ENCODE measurements at places on chromosomes 2 and 18.

- DNase-seq = no peak
Observed at GRCh38 chr2:66581339-66582103, 146.6 kb downstream of the MEIS1 start.

DNA sequence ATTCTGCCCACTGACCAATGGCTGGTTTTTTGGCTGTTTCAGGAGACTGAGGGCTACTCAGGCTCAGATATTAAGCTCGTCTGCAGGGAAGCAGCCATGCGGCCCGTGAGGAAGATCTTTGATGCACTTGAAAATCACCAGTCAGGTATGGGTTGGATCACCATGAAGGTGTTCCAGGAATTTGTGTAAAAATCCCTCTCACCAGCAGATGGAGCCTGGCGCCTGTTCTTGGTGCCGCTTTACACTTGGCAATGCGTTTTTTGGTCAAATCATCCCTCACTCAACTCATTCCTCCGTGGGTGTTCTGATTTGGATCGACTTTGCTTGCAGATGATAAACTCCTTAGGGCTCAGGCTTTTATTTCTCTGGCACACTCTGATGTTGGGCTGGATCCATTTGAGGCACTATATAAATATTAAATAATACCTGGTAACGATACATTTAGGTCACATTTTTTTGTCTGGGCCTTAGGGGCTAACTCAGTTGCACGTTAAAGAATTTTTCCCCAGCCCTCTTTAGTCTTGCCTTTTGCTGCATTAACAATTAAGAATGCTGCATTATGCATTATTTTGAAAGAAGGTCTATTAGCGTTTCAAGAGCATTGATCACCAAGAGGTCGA lies 50.0 kb downstream of the HDHD2 start:
- DNase-seq = peak; percentile 62

- no peak for DNase-seq
Observed at GRCh38 chr2:167336213-167336612, 447.9 kb downstream of the XIRP2 start.

DNA sequence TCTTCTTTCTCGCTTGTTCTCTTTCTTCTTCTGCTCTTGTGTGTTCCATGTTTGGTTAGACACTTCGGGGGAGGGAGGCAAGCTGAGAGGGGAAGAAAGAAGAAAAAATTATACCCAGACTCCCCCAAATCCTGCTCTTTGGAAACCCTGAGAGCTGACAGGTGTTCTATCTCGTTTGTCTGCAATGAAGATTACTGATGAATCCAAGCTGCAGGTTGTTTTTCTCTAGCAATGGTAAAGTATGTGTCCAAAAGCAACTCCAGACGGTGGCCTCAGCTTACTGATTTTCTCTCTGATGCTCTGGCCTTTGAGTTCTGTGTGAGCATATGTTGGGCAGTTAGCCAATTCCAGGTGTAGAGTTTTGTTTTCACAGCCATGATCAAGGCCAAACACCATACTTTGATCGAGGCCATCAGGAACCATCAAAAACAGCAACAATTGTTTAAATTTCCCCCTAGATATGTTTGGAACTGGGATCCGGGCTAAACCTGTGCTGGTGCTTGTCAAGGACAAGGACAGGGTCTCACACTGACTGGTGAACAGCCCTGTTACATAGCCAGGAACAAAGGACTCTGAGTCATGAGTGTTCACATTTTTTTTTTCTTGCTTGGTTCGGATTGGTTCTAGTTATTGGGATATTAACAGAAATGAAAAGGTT lies 142.0 kb downstream of the PRKCE start:
- no peak for DNase-seq

- no peak for DNase-seq
Observed at GRCh38 chr2:192960945-192961344, 766.2 kb upstream of the TMEFF2 start.

GRCh38 chr2:136377423-136378382 lies 259.8 kb upstream of the CXCR4 start:
- no peak for DNase-seq

GRCh38 chr18:46754661-46755292 lies 2.1 kb downstream of the ST8SIA5 start:
- DNase-seq = no peak

DNA sequence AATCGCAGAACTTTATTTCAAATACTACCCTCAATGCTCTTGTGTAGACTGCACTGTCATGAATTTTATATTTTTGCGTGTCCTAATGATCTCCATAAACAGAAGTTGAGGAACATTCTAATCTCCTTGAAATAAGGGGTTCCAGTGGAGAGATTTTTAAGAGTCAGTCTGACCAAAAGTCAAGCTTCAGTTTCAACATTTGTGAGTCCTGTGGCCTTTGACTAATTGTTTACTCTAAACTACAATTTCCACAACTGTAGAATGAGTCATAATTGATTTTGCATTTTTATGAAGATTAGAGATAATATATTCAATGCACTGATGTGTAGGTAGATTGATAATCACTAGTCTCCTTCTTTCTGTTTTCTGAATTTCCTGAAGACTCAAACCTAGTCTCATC lies 720.3 kb upstream of the ID2 start:
- DNase-seq = no peak

DNA sequence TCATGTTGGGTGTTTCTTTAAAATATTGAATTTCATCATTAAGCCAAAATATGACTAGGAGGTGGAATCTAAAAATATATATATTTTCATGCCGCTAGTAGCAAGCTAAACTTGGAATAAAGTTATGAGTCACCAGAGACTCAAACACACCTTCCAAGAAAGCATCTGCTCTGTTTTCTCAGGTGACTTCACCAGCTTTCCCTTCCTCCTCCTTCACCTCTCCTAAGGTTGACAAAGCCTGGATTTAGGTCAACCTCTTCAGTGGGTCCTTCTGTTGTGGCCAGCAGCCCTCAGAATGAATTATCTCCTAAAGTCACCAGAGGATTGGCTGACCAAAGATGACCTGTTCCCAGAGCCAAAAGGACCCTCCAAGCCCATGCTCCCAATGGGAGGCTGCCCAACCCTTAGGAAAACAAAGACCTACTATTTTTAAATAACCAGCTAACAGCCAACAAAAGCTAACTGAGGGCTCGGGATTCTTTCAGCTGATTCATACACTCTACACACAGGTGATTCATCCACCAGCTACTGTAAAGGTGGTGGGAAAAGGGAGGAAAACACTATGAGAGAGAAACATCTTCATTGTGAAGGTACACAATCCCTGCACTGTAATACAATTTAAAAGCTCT lies 113.9 kb downstream of the MYO5B start:
- DNase-seq = no peak

- DNase-seq = no peak
Observed at GRCh38 chr2:176206682-176207081, 18.2 kb downstream of the HOXD1 start.

DNA sequence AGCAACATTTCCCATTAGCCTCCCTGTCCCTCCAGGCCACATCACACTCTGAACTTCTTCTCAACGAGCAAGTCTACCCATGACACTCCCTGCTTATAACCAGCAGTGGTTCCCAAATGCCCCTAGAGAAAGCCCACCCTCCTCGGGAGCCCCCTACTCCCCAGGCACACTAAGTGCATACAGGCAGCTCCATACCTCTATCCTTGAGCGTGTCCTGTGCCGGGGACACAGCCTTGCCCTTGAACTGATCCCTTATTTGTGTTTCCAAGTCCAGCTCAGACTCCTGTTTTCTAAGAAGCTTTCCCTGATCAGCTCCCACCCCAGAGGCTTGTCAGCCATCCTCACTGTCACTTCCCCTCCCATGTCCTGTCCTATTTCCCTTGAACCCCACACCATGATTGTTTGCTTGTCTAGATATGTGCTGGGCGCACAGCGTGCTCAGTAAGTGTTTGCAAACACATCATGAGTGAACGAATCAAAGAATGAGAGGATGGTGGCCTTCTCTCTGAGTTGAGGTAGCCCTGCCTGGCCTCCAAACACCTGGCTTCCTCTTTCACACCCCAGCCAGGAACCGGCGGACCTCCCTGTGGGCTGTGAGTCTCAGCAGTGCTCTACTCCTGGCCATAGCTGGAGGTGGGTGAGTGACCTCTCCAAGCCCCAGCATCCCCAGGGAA lies 2.1 kb downstream of the TEX51 start:
- DNase-seq = no peak
